Activated T-cell treated with anti-CD3 and anti-CD28 coated beads, Interleukin-2, amount 50 U/mL, for 72 hours (primary cell): ENCODE measurements at places on chromosomes 1 and 21. TPM values are rescaled to one million over a fixed set of nuclear protein-coding genes. Genes with fewer than 3 reads are reported as not detected.
A peak's percentile ranks its signal among the peaks of the same experiment; 100 is the strongest.

- DNase-seq = no peak
Measured at GRCh38 chr21:44253832-44254710, 7.6 kb downstream of the DNMT3L start.

DNA sequence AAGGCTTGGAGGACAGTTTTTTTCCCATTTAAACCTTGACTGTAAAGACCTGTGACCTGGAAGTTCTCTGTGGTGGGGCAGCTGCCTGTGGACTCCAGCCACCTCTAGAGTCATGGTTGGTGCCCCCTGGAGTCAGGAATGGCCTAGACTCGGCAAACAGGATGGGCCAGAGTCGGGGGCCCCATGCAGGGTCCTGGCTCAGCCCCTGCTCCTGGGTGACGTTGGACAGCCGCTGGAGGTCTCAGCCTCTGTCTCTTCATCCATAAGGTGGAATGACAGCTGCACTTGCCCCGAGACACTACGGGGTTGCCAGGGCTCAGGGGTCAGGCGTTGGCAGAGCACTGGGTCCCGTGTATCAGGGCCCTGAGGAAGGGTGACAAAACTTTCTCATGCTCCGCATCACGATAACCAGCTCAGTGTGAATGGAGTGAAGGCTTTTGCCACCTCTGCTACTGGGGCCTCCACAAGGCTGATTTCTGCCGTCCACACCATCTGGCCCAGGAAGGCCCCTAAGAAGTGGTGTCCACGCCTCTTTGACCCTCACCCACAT lies 58.5 kb upstream of the TTC34 start:
- DNase-seq = no peak

DNA sequence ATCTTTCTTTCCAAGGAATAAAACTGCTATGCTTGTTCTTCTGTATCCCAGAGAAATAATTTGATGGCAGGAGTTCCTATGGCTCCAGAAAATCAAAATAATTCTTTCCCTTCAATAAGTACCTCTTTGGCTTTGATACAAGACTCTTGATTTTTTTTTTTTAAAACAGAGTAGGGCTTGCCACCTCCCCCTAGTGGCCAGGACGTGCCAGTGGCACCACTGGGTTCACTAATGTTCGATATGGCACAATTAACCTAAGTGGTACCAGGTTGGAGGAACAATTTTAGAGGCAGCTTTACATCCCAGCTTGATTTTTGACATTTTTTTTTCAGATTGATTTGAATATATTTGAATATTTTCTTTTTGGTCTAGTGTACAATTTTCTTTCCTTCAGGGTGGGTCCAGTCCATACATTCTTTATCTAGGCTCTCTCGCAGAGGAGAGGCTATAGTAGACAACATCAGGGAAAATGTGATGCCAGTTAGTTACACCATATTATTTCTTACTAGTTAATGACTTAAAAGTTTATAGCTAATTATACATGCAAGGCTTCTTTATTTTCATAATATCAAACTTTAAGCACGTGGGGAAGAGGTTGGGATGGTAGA lies 330.9 kb downstream of the S1PR1 start:
- DNase-seq = peak; percentile 48

DNA sequence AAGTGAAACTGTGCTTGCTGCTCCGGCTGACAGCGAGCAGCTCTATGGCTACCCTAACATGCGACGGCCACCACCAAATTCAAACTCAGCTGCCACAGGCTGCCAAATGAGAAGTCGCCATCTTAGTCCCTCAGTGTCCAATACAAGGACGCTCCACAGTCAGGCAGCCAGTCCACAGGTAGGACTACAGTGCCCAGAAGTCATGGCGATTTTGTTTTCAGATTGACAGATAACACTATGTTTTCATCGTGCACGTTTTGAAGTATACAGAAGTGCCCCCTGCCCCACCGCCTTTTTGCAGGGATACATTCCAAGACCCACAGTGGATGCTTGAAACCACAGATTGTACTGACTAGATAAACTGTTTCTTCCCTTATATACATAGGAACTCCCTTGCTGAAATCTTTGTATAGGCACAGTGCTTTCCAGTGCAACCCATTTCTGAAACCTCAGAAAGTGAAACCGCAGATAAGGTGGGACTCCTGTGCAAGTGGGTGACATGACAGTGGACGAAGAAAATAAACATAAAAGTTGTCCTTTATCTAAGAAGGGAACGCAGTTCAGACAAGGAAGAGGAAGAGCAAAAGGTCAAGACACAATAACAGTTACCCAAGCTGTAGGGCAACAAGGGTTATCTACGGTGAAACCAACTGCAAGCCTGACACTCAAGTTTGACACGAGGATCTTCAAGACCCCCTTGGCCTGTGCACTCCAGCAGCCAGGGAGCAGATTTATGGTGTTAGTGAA lies 52.2 kb downstream of the STX6 start:
- no peak for DNase-seq

NUP210L gene
- total RNA-seq = 0.07 TPM

GJA5 gene
- total RNA-seq = not detected

DNA sequence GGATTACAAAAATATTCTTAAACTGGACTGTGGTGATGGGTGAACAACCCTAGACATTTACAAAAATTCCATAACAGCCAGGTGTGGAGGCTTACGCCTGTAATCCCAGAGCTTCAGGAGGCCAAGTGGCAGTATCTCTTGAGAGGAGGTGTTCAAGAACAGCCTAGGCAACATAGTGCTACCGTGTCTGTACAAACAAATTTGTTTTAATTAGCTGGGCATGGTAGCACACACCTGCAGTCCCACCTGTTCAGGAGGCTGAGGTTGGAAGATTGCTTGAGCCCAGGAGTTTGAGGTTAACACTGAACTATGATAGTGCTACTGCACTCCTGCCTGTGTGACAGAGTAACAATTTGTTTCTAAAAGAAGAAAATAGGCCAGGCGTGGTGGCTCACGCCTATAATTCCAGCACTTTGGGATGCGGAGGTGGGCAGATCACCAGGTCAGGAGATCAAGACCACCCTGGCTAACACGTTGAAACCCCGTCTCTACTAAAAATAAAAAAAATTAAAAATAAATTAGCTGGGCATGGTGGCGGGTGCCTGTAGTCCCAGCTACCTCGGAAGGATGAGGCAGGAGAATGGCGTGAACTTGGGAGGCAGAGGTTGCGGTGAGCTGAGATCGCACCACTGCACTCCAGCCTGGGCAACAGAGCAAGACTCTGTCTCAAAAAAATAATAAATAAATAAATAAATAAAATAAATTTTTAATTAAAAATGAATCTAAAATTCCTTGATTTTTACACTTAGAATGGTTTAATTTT lies 37.1 kb downstream of the ARID4B start:
- DNase-seq = no peak

- peak; percentile 10 for DNase-seq
Measured at GRCh38 chr1:18302788-18303413, 177.8 kb upstream of the KLHDC7A start.

NBPF3 gene
- total RNA-seq = 3.8 TPM

GRCh38 chr1:248622570-248623001 lies 12.3 kb downstream of the OR2T11 start:
- DNase-seq = no peak

MX2 gene
- 30.1 TPM for total RNA-seq

- peak; percentile 36 for DNase-seq
Measured at GRCh38 chr1:35539073-35539823, 18.0 kb downstream of the KIAA0319L start.

DNA sequence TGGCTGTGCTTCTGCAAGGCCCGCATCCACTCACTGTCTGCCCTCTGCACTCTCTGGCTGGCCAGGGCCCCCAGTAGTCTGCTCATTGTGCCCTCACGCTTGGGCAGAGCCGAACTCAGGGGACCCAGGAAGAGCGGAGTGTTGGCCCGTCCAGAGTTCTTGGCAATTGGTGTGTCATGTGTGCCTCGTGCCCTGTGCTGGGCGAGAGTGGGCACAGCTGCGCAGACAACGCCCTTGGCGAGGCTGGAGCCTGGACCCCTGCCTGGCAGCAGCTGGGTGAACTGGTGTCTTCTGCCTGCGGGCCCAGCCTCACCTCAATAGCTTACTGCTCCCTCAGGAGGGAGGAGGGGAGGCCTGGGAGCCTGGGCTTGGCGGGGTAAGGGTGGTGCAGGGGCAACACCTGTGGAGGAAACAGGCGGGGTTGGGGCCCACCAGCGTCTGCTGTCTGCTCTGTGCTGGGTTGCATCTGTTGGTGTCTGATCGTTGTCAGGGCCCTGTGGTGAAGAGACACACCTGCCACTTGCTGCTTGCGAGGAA lies 2.1 kb downstream of the GUK1 start:
- no peak for DNase-seq

GRCh38 chr21:35237287-35237686 lies 188.2 kb upstream of the RUNX1 start:
- DNase-seq = no peak

- DNase-seq = no peak
Measured at GRCh38 chr1:216607067-216607697, 116.0 kb downstream of the ESRRG start.

DNA sequence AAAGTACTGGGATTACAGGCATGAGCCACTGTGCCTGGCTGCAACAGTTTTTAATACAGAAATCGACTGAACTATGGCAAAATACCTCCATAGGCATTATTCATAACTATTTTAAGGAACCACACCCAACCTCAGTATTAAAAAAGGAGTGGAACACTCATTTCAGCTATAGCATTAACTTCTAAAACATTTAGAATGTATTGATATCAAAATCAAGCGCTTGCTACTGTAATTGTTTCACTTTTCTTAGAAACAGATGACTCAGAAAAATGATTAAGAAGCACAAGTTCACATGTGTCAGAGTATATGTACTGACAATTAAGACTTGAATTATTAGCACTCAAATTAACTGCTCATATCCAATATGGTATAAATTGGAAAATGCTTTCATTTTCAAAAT lies 15.1 kb downstream of the AIDA start:
- DNase-seq = no peak

TAS1R3 gene
- 0.95 TPM for total RNA-seq

DNA sequence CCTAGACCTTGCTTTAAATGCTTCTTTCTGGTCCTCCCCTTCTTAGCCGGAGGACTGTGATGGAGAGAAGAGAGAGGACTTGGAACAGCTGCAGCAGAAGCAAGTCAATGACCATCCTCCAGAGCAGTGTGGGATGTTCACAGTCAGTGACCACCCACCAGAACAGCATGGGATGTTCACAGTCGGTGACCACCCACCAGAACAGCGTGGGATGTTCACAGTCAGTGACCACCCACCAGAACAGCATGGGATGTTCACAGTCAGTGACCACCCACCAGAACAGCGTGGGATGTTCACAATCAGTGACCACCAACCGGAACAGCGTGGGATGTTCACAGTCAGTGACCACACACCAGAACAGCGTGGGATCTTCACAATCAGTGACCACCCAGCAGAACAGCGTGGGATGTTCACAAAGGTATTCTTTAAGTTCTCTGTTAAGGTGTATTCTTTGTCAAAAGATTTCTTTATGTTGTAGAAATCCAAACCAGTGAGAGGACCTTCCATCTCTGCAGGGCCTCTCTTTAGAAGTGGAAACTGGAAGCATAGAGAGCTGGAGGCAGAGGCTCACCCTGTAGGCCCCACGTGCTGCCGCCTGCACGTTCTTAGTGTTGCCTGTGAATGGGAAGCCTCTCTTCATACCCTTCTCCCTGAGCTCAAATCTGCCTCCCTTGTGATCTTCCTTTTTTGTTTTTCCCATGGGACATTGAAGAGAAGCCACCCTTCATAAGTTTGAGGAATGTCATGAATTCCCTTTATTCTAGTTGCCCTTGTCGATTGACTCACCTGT lies 10.6 kb downstream of the PCNT start:
- DNase-seq = no peak

GRCh38 chr1:98336472-98337083 lies 324.9 kb upstream of the SNX7 start:
- no peak for DNase-seq

CTNNBIP1 gene
- 21.6 TPM for total RNA-seq

GRCh38 chr1:170097449-170097948 lies 23.0 kb upstream of the KIFAP3 start:
- no peak for DNase-seq
